ENCODE measurements at places on chromosomes 3 and 15.

GRCh38 chr3:135908225-135908624, 57.3 kb upstream of the PPP2R3A start:
- DNase-seq: no peak

DNA sequence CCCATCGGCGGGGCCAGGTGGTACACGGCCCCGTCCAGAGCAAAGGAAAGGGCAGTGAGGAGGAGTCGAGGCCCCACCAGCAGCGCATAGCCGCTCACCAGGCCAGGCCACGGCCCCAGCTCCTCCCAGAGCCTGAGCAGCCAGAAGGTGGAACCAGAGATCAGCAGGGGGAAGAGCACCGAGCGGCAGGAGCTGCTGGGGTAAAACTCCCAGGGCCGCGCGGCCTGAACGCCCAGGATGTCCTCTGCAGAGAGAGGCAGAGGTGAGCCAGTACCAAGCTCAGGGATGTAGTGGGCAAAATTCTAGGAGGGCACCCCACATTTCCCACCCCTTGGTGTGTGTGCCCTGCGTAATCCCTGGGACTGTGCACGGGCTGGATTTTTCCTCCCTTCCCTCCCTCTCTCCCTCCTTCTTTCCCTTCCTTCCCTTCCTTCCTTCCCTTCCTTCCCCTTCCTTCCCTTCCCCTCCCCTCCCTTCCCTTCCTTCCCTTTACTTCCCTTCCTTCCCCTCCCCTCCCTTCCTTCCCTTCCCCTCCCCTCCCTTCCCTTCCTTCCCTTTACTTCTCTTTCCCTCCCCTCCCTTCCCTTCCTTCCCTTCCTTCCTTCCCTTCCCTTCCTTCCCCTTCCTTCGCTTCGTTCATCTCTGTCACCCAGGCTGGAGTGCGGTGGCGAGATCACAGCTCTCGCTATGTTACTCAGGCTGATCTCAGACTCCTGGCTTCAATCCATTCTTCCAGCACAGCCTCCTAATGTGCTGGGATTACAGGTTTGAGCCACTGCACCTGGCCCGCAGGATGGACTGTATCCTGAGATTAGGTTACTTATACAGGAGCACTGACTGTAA, 6.3 kb upstream of the NCBP2 start:
- no peak for DNase-seq

DNA sequence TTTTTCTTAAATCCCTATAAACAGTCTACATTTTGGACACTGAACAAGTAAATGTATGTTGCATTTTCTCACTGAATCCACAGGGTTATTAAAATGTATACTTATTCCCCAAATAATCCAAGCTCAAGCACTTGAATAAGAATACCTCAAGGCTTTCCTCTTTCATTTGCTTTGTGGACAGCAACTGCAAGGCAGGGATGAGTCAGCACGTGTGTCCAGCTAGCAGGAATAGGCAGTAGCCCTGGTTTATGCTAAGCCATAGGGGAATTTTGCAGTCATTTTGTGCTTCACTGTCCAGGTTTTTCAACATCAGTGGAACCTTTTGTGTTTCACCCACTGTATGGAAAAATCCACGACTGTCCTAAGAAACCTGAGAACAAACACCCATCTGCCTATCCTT, 96.7 kb upstream of the KCNMB2 start:
- no peak for DNase-seq

DNA sequence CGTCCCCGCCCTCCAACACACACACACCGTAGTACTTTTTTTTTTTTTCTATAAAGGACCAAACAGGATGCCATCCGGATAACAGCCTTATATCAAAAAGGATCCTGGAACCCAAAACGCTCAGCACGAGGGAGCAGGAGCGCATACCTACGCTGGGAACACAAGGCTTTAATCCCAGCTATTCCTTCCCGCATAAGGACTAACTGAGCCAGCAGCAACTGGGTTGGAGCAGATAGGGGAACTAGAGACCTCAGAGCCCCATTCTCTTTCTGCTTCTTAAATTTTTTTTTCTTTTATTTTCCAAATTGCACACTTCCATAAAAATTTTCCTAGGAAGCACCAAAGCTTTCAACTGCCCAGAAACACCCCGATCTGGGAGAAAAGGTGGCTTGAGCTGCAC, 1.3 kb downstream of the TRANK1 start:
- no peak for DNase-seq

DNA sequence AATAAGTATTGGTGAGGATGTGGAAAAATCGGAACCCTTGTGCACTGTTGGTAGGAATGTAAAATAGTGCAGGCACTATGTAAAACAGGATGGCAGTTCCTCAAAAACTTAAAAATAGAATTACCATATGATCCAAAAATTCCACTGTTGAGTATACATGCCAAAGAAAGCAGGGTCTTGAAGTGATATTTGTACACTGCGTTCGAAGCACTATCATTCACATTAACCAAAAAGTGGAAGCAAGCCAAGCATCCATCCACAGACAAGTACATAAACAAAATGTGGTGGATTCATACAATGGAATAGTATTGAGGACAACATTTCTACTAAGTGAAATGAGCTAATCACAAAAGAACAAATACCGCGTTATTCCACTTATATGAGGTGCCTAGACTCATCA, 200.7 kb downstream of the TJP1 start:
- DNase-seq: no peak

GRCh38 chr3:57942388-57942787, 65.8 kb upstream of the FLNB start:
- no peak for DNase-seq

DNA sequence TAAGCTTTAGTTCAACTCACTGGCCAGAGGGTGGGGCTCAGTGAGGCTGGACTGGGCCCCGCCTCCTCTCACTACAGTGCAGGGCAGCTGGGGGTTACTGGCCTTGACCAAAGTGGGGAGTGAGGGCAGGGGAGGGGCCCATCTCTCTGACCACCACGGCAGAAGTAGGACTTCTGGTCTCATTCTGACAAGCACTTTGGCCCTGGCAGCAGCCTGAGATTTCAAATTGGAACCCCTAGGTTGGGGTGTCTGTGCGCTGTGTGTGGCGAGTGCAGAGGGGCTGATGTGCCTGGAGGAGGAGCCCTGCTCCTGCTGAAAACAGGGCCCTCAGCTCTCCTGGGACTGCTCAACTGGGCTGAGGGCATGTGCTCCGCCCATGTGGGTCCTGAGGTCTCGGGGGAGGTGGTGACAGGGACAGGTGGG, 60.3 kb upstream of the RPL32 start:
- DNase-seq: no peak

- no peak for DNase-seq
Measured at GRCh38 chr3:55570271-55570711, 83.2 kb upstream of the WNT5A start.

DNA sequence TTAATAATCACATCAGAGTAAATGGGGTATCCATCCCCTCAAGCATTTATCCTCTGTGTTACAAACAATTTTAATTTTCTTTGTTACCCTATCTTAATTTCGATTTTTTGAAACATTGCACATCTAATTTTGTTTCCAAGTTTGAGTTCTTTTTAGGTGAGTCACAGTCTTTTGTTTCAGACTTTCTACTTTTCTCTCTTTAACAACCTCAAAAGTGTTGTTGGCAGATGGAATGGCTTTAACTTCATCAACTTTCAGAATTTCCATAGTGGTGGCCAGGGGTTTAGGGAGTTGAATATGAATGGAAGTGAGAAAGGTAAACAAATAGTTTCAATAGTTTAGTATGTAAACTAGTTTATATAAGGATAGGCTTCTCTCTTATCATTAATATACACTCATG, 223.0 kb upstream of the MLF1 start:
- no peak for DNase-seq

GRCh38 chr3:98788651-98789050, 25.5 kb downstream of the ST3GAL6 start:
- DNase-seq: no peak

DNA sequence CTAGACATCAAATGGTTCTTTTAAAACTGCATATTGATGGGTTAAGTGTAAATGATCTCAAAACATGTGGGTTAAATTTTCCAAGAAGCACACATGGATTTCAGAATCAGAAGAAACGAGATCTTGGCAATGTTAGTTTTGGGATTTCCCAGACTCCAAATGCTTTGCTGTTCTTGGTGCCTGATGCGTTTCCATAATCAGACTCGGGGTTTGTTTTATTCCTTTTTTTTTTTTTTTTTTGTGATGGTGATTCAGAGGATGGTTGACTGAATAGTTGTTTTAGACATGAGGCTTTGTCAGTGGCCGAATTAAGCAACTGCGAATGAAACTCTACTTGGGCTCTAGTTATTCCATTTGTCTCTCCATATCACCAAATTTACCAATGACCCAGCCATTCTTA, 52.2 kb upstream of the FAM98B start:
- no peak for DNase-seq

DNA sequence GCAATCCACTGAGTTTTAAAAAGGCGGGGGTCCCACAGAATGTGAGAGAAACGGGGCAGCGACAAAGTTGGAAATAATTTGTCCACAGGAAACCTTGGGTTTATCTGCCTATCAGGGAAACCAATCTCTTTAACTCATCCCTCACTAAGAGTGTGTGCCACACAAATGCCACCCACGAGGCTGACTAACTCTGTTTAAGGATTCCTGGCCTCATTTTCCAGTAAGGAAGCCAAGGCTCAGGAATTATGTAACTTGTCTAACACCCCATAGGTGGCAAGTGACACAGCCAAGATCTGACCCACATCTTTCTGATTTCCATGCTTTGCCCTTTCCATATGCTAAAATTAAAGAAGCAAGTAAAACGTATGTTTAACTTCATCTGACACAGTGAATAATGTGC, 263.2 kb downstream of the CNTN3 start:
- no peak for DNase-seq

DNA sequence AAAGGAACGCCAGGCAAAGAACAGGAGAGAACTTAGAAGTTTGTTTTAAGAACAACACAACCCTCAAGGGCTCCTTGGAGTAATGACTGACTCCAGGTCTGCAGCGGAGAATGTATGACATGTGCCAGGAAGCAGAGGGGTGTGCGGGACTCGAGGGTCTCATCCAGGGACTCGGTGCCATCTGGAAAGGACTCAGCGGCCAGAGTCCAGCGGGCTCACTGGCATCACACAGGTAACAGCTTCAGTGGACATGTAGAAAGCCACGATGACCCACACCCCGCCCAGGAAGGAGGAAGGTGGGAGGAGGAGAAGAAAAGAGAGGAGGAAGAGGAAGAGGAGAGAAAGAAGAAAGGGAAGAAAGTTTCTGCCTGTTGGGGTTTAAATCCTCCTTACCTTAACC, 21.4 kb downstream of the GP9 start:
- DNase-seq: no peak

- DNase-seq: no peak
Measured at GRCh38 chr3:114499976-114500375, 206.1 kb downstream of the TIGIT start.

- no peak for DNase-seq
Measured at GRCh38 chr3:31043184-31043819, 148.8 kb upstream of the GADL1 start.

DNA sequence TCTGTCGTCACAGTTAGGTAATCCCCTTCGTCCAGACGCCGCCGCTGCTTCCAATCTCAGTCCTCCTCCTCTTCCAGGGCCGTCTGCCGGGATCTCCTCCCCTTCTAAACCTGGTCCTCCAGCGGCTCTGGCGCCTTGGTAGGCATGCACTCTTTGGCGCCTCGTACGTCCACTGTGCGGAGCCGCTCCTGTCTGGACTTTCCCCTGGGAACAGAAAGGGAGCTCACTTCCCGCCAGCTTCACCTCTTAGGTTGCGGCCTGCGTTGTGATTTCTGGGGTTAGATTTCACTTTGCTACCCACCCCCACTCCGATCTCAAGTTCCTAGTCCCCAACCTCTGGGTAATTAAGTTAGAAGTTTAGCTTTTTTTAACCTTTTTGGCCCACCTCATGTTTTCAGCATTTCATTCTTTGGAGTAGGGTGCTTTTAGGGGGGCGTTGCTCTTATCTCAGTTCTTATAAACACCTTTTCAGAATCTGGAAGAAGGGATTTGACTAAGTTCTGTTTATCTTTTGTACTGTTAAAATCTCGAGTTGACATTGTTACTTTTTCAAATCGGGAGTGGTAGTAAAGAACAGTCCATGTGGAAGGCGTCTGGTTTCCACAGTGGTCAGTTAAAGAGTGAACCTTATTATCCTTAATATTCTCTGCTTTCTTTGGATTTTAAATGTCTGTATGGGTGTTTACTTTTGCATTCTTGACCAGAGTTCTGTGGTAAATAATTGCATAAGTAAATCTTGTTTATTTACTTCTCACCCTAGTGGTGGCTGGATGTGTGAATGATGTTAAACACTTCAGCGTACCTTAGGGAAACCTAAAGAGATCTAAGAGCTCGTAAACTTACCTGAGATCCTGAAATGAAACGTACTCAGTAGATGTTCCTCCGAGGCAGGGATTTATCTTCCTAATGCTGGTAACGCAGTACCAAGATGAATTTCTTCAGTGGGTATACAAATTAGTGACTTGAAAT, 611 bp downstream of the CTDSPL2 start:
- DNase-seq: no peak

GRCh38 chr3:37489355-37489754, 315.0 kb upstream of the LRRFIP2 start:
- no peak for DNase-seq

GRCh38 chr15:85496151-85496550, 115.7 kb downstream of the AKAP13 start:
- DNase-seq: no peak

- DNase-seq: no peak
Measured at GRCh38 chr3:150761831-150762661, 923 bp downstream of the SIAH2 start.

DNA sequence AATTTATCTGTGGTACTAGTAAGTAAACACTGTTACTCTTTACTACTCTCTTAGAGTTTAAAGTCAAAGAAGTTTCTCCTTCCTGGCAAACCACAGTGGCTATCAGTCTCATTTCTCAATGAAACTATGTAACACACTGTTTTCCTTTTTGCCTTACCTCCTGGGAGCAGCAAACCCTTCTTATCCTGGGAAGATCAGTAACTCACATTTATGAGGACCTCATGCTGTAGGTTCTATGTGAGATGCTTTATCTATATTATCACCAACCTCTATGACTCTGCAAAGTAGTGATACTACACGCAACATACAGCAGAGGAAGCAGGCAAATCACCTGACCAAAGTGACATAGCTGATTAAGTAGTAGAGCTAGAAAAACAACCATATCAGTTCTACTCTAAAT, 35.3 kb downstream of the PBRM1 start:
- DNase-seq: no peak

Data from fibroblast of skin of left biceps (primary cell).